ENCODE measurements at places on chromosomes 7 and 10.

DNA sequence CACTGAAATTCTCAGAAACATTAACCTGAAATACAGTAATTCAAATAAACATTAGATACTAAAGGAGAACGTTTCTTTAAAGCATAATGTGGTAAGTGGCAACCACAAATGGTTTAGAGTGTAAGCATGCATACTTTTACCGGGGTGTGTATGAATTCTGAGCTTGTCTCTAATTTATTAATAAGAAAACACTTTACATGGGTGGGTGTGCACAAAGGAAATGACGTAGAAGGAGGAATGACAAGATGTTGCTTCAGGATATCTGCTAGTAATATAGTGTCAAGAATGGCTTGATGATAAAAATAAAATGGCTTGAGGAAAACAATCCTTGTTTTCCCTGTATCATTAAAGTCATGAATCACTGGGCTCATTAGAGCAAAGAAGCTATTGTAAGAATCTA is 92.5 kb downstream of the ARL4A start:
- no peak for DNase-seq

DNA sequence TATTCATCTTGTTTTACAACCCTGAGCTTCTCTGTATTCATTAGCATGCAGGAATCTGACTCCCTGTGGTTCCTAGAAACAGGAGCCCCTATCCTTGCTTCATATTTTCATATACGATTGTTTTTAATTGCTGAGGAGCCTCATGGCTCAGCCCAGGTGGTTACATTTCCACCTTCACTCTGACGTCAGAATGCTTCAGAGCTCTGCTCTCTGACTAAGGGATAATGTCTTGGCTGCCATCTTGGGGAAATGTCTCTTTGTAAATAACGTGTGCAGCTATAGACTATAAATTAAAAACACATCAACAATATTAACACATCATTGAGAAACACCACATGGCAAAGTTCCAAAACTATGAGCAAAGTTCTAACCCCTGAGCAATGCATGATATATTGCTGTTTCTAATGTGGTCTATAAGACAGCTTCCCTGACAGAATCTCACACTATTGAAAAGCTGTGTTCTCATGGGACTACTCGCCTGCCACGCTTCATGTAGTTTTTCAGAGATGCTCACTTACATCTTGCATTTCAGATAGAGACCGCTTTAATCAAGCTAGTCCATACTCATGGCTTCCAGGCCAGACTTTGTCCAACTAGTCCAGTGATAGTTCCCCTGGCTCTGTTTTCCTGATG is 227.0 kb downstream of the SORCS3 start:
- DNase-seq = peak; percentile 88

DNA sequence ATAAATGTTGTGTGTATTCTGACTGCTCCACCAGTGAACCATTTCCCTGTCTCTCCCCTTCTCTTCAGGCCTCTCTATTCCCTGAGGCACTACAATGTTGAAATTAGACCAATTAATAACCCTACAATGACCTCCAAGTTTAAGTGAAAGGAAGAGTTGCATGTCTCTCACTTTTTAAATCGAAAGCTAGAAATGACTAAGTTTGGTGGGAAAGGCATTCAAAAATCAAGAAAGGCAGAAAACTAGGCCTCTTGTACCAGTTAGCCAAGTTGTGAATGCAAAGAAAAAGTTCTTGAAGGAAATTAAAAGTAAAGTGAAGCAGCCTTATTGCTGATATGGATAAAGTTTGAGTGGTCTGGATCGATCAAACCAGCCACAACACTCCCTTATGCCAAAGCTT is 198.3 kb upstream of the YAE1 start:
- no peak for DNase-seq

DNA sequence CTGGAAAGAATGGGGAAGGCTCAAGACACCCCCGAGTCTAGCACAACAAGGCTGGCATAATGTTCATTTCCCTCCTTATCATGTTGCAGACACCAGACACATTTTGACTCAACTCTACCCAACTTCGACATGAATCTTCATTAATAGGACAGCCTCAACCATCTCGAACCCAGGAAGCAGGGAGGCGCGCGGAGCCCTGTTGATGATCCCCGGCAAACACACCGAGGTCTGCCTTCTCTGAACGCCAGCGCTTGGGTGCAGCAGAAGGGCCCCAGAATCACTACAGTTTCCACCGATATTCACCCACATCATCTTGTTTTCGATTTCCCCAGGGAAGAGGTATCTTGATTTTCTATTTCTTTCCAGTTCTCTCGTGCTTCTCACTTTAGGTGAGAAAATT is 563.6 kb downstream of the TCERG1L start:
- DNase-seq = no peak

- no peak for DNase-seq
Observed at GRCh38 chr10:110335314-110336064, 30.8 kb upstream of the SMNDC1 start.

DNA sequence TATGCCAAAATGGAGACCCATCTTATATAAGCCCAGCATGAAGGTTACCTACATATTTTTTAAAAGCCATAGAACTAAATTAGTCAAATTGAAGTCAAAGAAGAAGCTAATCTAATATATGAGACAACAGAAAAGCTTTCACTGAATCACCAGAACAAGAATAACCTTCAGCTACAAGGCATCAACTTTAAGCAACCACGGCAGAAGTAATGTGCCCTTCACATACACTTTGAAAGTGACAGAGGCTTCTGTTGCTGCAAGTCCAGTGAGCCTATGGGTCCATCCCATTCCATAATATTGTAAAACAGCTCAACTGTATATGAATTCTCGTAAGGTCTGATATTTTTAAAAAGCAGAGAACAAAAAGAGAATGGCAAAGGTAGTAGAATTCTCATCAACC is 36.5 kb downstream of the CTNNA3 start:
- no peak for DNase-seq

- no peak for DNase-seq
Observed at GRCh38 chr10:68302503-68302823, 29.4 kb upstream of the HNRNPH3 start.

- DNase-seq = no peak
Observed at GRCh38 chr10:124942317-124943169, 620 bp downstream of the ZRANB1 start.

DNA sequence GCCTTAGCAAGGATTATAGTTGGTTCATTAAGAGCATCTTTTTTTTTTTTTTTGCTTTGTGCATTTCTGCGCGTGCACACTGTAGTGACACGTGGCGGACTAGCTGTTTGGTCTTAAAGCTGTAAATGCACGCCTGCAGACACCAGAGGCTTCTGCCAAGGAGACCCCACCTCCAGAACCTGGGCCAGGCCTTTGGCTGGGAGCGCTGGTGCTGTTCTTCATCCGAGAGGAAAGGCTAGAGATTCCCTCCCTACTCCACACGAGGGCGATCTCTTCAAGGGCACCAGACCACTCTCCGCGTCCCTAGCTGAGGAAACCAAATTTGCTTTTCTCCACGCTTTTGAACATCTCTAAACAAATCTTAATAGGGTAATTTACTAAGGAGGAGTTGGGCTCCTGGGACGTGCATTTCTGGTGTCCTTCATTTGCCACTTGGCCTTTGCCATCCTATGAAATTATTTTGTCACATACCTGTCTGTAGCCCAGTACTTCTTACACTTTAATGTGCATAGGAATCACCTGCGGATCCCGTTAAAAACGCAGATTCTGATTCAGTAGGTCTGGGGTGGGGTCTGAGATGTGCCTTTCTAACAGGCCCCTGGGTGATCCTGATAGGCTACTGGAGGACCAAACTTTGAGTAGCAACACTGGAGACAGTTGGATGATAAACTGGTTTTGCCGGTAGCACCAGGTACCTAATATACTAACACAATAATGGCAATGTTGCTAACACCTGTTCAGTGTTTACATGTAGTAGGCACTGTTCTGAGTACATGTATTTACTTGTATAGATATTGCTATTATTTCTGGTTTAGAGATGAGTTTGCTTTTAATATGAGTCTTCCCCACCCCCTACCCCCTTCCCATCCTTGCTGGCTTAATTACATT is 1.3 kb upstream of the SLC26A5 start:
- peak; percentile 68 for DNase-seq

GRCh38 chr7:1546274-1546908 is 9.6 kb downstream of the TMEM184A start:
- no peak for DNase-seq

DNA sequence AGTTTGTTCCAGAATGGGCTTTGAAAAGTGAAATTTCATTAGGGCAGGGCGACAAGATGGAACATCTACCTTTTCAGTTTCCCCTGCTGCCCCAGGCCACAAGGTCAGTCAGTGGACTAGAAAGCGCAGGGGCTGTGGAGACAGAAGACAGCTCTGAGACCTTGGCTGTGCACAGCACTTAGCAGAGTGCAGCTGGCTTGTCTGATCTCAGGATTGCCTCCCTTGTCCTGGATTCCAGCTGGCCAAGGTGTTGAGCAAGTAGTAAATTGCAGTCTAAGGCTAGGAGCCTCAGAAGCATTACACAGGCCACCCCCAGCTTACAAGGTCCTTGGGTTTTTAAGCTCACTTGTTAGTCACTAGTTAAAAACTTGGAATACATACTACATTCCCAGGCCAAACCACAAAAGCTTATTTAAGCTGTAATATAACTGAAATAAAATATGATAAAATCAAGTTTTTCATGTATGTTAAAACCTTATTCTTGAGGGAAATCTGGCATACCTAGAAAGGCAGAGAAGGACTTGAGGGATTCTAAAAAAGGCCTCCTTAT is 67.3 kb upstream of the NPY start:
- DNase-seq = no peak

- no peak for DNase-seq
Observed at GRCh38 chr7:155603205-155603857, 41.1 kb upstream of the RBM33 start.

GRCh38 chr10:3452173-3452626 is 279.6 kb upstream of the PITRM1 start:
- no peak for DNase-seq

- DNase-seq = no peak
Observed at GRCh38 chr7:151793531-151793951, 83.4 kb downstream of the PRKAG2 start.

- DNase-seq = no peak
Observed at GRCh38 chr10:63142136-63142535, 9.0 kb downstream of the NRBF2 start.

DNA sequence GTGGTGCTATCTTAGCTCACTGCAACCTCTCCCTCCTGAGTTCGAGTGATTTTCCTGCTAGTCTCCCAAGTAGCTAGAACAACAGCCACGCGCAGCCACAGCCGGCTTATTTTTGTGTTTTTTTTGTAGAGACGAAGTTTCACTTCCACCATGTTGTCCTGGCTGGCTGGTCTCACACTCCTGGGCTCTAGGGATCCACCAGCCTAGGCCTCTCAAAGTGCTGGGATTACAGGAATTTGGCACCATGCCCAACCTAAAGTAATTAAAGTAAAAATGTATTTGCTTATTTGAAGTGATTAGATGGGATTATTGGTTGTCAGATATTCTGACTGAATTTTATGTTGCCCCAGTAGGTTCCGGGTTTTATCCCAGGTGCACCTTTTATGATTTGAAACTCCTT is 22.7 kb downstream of the LUC7L2 start:
- no peak for DNase-seq

GRCh38 chr10:87867453-87867852 is 4.0 kb downstream of the PTEN start:
- DNase-seq = no peak

DNA sequence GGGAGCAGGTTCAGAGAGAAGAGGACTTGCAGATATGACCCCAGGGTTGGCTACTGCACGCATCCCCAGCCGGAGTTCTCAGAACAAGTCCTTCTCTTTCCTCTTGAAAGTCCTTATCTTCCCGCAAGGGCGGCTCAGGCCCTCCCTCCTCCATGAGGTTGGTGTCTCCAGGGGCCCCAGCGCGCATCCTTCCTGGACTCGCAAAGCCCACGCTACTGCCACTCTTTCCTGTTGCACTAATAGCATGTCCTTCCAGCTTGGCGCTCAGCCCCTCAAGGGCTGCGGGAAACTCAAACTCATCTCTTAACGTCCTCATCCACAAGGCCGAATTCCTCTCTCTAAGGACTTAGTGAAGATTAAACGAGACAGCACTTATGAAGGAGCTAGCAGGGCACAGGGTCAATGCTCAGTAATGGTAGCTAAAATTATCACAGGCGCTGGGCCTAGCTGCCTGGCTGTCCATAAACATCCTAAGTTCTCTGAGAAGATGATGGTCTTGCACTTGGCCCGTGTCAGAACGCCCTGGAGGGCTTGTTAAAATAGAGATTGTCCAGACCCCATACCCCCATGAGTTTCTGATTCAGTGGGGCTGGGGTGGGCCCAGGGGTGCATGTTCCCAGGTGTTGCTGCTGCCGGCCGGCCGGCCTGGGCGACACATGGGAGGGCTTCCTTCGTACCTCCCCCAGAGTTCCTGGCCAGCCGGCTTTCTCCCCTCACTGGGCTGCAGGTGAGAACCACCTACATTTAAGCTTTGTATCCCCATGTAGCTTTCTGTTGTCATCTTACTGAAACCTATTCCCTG is 261.4 kb downstream of the COBL start:
- DNase-seq = no peak

DNA sequence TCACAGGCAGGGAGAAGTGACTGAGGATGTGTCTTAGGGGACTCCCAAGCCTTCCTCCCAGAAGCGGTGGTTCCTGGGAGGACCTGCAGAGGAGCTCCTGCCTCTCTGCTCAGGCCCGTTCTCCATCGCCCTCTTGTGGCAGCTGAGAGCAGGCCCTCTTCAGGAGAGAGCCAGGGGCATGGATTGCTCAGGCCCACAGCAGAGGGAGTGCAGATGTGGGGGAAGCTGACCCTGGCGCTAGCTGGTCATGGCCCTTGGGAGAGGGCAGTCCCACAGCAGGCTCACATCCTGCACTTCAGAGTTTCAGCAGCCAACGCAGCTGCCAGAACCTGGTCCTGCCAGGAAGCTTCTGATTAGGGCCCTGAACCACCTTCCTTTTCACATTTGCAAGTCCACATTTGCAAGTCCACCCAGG is 94.8 kb upstream of the TARP start:
- DNase-seq = peak; percentile 39

- no peak for DNase-seq
Observed at GRCh38 chr10:130489891-130490290, 353.7 kb downstream of the GLRX3 start.

DNA sequence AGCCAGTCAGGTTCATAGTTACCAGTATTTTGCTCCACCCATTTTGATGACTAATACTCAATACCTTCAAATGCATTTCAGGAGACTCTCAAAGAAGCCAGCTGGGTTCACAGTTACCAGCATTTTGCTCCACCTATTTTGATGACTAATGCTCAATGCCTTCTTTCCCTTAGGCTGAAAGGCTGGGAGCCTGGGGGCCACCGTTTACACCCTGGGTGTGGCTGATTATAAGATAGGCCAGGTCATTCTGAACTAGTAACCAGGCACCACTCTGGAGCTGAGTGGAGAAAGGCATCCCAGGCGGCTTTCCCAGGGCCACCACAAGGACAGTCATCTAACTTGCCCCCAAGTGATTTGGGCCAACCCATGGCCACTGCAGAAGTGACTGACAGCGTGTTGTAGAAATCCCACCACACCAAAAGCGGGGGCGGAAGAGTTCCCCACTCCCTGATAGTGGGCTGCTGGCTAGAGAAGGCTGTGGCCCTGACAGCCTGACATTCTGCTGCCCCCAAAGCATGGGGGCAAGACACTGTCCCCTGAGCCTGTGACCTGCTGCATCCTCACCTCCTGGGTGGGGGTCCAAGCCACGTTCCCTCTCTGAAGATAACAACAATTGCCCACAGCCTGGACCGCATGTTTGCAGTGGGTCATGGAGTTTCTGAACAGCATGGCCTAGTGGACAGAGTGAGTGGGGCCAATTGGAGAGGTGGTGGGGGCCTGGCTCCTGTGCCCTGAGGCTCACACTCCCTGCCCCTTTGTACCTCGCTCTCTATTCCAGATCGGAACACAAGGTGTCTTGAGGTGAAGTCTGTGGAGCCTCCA is 23.0 kb upstream of the ZNF488 start:
- DNase-seq = peak; percentile 15

GRCh38 chr10:45424668-45425404 is 50.8 kb downstream of the ALOX5 start:
- DNase-seq = no peak
